ENCODE measurements at places on chromosomes 3 and 15.

DNA sequence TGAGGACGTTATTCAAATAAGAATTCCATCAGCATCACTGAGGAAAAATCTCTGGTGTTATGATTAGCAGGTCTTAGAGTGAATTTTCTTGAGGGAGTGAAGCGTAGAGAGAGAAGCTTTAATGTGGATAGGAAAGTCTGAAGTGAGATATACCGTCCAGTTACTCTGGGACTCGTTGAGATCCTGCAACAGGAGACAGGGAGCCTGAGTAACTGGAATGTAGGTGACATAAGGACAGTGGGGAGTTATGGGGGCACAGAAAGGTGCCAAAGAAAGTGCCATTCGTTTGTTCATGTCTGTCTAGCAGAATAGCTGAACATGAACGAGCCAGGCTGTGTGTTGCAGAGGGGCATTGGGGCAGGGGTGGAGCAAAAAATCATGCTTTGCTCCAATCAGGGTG, 9.4 kb upstream of the BUB1B start:
- no peak for DNase-seq

GRCh38 chr3:111080413-111080812, 8.8 kb downstream of the NECTIN3 start:
- DNase-seq = no peak

- DNase-seq = no peak
These were observed 257.8 kb downstream of the EBLN2 start for GRCh38 chr3:73319179-73319769.

DNA sequence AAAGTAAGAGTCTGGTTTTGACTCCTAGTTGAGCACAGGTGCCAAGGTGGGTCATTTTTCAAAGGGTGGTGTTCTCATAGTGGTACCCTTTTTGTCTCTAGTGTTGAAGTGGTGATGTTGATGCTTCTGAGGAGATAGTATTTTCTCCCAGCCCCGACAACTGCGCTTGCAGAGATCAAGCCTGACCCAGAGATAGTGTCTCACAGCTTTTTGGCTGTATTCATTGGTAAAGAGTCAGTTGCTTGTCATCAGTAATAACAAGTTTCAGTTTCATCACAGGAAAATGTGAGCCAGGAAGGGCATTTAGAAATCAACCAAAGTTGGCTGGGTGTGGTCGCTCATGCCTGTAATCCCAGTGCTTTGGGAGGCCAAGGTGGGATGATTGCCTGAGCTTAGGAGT, 139.3 kb downstream of the NFKBIZ start:
- DNase-seq = no peak

DNA sequence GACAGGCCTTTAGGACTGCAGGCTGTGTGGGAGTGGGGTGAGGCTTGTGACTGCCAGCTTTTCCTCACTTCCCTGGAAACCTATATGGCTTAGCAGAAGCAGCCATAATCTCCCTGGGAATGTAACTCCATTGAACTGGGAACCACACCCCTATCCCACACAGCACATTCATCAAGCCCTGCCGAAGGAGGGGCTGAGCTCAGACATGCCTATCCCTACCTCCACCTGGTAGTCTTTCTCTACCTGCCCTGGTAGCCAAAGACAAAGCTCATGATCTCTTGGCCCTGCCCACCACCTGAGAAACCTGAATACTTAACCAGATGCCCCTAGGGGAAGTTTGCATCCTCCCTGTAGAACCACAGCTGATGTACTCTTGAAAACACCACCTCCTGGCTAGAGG, 219.8 kb downstream of the UNC13C start:
- DNase-seq = no peak

GRCh38 chr3:106814231-106814630, 563.0 kb upstream of the CCDC54 start:
- DNase-seq = no peak

- no peak for DNase-seq
These were observed 35.6 kb downstream of the PDCD6IP start for GRCh38 chr3:33834096-33834453.

GRCh38 chr15:23482764-23483489, 35.9 kb upstream of the GOLGA6L2 start:
- no peak for DNase-seq

GRCh38 chr3:197168063-197168462, 130.3 kb downstream of the DLG1 start:
- DNase-seq = no peak

- DNase-seq = no peak
These were observed 90.0 kb upstream of the ANKRD34C start for GRCh38 chr15:79192462-79193036.

DNA sequence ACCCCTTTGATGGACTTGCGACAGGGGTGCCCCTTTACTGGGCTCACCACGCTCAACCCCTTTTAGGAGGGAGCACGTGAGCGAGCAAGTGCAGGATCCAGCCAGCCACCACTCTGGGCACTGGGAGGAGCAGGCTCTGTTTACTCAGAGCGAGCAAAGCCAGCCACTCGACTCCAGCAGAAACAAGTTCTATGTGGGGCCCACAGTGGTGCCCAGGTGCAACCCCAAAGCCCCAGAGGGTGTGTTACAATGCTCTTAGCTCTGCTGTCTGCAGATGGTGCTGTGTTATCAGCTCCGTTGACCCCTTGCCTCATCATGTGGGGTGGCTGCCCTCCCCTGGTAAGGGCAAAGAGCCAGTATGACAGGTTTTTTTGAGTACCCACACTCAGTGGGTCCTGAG, 120.3 kb upstream of the SUCLG2 start:
- DNase-seq = no peak

DNA sequence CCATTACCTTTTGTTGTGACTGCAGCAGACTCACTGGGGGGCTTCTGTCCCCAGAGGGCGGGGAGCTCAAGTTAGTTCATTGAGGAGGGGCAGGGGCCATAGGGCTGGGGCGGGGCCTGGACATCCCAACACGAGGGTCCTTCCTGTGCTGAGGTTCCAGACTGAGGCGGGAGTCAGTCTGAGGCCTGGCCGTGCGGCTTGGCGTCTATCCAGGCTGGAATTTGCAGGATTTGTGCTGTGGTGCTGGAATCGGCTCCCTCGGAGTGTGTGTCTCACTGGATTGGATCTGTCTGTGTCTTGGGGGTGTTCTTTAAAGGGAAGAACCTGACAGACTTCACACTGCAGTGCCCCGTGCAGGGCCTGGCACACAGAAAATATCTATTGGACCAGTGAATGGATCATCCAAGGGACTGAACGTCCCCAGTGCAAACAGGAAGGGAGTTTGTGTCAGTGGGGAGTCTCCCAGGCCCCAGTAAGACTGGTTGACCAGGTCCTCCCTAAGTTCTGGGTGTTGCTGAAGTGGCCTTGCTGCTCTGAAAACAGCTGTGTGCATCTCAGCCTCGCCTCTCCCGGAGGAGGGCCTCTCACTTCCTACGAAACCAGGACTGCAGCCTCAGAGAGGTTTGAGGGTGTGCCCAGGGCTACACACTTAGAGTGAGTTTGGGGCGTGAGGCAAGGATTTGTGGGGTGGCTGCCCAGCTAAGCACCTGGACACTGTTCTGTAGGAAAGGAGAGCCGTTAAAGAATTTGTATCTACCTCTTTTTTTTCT, 26.1 kb downstream of the GOLGA6L2 start:
- DNase-seq = no peak

- no peak for DNase-seq
These were observed 460.8 kb upstream of the CFAP20DC start for GRCh38 chr3:59510576-59510975.

- no peak for DNase-seq
These were observed 25.1 kb downstream of the TLNRD1 start for GRCh38 chr15:81025721-81026370.

DNA sequence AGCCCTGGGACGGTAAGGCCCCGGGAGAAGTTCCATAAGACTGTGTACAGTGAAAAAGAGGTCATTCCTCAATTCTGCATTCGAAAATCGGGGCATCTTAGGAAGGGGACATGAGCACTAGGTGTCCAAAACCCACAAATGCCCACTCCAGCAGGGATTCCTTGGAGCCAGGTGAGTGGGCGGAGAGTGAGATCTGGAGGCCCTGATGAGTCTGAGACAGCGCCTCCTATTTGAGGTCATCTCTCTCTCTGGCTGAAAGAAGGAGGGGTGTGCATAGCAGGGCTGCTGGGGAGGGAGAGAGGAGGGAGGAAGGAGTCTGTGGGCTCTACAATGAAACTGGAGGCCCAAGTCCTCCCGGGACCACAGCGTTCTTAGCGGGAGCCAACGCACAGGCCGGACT, 38.1 kb upstream of the LACTB start:
- no peak for DNase-seq

DNA sequence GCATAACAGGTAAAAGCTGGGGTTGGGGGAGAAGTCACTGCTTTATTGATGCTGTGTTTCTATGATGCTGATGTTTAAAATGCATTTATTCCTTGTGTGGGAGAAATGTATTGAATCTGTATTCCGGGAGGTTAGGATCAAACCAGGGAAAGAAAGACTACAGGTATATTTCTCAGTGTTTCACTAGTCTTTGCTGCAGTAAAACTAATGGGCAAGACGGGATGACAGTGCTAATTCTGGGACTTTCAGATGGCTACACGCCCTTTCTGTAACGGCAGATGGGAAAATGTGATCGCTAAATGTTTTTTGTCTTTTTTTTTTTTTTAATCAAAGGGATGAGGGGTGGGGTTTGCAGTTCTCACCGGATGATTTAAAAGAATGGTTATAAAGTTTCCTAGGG, 393 bp downstream of the CNTN6 start:
- no peak for DNase-seq

- no peak for DNase-seq
These were observed 166.6 kb downstream of the IGSF11 start for GRCh38 chr3:118868051-118868450.

- DNase-seq = no peak
These were observed 28.9 kb downstream of the INSYN1 start for GRCh38 chr15:73724212-73724611.

DNA sequence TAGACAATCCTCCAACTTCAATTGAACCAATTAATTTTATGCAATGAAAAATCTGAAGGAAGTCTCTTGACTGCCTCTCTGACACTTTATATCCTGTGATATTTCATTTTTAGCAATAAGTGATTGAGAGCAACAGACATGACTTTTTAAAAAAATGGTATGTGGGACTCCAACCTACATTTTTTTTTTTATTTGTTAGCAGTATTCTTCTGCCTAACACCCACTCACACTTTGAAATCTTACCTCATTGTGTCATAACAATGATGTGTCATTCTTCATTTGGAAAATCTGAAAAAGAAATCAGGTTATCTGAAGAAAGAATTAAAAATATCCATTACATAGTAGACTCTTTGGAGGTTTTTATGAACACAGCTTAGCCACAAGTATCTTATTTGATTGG, 541.3 kb upstream of the KCNMB2 start:
- DNase-seq = no peak

DNA sequence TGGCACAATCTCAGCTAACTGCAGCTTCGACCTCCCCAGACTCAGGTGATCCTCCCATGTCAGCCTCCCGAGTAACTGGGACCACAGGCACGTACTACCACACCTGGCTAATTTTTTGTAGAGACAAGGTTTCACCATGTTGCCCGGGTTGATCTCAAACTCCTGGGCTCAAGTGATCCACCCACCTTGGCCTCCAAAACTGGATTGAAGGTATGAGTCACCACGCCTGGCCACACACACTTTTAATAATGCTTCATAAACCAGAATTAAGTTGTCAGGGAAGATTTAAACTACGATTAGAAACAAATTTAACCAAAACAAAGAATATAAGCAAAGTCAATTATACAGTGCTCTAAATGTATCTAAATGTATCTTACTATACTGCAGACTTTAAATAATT, 87.5 kb downstream of the LRRFIP2 start:
- DNase-seq = no peak

GRCh38 chr3:58003093-58003492, 5.1 kb upstream of the FLNB start:
- no peak for DNase-seq

DNA sequence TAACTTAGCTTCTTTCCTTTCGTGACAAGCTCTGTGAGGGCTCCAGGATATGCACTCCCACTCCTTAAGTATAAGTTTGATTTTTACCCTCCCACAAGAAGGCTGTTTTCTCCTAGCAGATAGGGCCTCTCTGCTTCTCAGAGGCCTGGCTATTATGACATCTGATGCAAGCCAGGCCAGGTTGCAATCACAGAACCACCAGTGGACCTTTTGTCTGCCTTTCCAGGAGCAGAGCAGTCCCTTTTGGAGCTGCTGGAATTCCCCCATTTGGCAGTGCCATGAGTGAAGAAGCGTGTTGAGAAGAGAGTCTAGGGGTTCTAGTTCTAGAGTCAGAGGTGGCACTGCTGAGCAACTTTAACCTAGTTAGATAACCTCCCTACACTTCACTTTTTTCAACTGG, 1004.3 kb upstream of the SEMA6D start:
- DNase-seq = no peak

- DNase-seq = no peak
These were observed 247.1 kb upstream of the CDIN1 start for GRCh38 chr15:36332301-36332700.

GRCh38 chr3:105911496-105911895, 42.7 kb upstream of the CBLB start:
- DNase-seq = no peak

- no peak for DNase-seq
These were observed 62.9 kb upstream of the PRR23C start for GRCh38 chr3:139107424-139108252.

- DNase-seq = no peak
These were observed 577.7 kb downstream of the MECOM start for GRCh38 chr3:169085827-169086226.

GRCh38 chr3:102078854-102079808, 229.8 kb downstream of the NFKBIZ start:
- DNase-seq = no peak

- no peak for DNase-seq
These were observed 20.1 kb upstream of the CBLB start for GRCh38 chr3:105888621-105889579.

DNA sequence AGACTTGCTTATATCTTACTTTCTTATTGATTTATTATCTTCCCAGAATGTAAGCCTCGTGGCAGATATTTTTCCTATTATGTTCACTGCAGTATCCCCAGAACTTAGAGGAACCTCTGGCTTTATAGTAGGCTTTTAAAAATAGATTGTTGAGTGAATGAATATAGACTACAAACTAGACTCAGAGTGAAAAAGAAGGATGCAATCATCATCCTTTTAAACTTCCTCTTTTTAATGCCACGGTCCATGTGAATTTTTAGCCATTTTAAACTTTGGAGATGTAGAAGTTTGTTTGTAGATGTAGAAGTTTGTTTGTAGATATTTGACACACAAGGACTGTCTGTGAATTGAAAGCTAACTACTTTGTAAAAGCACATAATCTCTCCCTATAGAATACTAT, 7.2 kb upstream of the P2RY12 start:
- no peak for DNase-seq

GRCh38 chr3:13548696-13549622, at the start of gene FBLN2:
TSS of gene FBLN2 (plus strand) at chr3:13549125. CDS start at chr3:13570356, 21,231 bp downstream.
- no peak for DNase-seq

DNA sequence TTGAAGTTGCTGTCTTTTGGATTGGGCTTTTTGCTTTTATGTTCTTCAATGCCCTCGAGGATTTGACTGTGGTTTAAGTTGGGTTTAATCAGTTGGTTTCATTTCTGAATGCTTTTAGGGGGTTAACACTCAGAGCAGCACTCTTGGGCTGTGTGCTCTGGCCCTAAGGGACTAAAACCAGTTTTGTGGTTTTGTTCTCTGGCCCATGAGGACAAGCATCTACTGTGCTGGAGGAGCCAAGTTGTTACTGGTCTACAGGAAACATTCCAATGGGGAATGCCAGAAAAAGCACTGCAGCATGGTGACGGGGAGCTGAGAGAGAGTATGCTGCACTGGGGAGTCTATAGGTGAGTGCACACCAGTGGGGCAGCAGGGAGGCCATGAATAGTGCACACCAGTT, 596.9 kb downstream of the ZBBX start:
- no peak for DNase-seq

- DNase-seq = no peak
These were observed 226.8 kb downstream of the DTWD1 start for GRCh38 chr15:49847423-49848281.
